ENCODE measurements at places on chromosomes 16 and 17.

DNA sequence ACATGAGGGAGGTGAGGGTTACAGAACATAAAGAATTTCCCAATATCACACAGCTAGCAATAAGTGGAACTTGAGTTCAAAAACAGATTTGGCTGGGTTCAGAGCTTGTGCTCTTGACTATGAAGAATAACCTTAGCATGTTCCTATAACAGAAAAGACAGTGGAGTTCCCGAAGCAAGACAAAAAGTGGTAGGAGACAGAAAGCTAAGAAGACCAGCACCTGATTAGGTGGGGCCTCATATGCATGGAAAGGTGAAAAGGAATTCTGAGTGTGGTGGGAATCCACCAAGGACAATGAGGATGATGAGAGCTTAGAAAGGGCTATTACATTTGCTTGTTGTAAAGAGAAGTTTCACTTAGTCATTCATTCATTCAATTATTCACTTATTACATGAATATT, 26.6 kb upstream of the CDYL2 start:
- no peak for DNase-seq

GRCh38 chr16:66487580-66488275, 60.6 kb downstream of the BEAN1 start:
- no peak for DNase-seq

GRCh38 chr17:52026075-52026474, 132.4 kb downstream of the CA10 start:
- DNase-seq = no peak

DNA sequence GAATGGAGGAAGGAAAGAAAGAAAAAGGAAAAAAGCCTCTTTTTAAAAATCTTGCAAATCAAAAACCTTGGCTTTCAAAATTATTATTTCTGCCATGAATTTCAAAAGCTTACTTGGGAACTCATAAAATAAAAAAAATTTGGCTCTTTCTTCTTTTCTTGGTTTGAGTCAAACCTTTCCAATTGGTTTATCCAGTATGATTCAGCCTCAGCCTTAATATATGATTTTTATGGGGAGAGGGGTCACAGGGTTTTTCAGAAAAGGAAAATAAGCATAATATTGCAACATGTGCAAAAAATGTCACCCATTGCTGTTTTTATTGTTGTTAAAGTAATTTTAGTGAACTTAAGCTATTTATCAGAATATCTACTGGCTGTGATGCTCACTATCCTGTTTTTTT, 31.2 kb upstream of the HAPSTR1 start:
- DNase-seq = no peak

DNA sequence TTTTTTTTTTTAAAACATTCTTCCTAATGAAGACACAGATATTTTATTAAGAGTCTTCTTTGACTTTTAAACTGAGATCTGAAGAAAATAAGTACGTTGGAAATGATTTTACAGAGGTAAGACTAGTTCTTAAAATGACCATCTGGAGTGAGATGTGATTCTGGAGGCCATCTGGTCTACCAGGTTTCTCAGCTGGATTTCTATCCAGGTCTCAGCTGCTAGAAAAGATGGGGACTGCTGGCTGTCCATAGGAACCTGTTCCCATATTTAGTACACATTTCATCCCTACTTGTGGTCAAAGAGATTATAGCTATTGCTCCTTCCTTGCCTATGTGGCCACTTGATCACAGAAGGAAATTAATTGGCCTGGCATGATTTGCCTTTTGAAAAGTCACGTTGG, 12.2 kb downstream of the PMFBP1 start:
- no peak for DNase-seq

All from stimulated activated naive CD4-positive, alpha-beta T cell treated with Interleukin-2 at 50 U/mL for 16 hours (primary cell).